ENCODE measurements at places on chromosomes 5 and 9.

DNA sequence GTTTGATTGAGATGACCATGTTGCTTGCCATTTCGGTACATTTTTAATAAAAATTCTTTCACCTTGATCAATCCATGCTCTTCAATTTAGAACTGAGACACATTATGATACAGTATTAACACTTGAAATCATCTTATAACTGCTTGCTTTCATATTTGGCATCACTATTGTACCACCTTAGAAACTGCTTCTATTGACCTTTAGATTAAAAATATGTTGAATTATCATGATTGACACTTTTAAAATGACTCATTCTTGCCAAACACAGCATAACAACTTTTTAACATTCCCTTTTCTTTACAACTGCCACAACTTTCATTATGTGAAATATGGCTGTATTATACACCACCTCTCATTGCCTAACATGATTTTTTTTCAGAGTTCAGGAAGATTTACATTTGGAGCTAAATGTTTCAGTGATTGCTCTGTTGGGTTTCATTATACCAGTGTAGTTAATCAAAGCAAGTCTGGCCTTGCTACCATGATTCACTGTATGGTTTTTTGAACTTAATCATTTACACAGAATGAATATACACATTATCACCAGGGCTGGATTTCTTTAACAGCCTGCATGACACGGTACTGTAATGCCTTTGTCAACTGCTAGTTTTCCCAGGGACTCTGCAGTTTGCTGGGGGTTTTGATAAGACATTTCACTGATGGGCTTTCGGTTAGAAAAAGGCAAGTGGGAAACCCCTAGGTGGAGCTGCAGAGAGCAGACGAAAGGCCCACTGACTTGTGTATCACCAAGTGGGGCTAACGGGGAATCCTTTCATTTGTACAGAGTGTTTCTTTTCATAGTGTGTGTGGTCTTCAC, 93.6 kb upstream of the TLE4 start:
- peak; percentile 36 for DNase-seq

DNA sequence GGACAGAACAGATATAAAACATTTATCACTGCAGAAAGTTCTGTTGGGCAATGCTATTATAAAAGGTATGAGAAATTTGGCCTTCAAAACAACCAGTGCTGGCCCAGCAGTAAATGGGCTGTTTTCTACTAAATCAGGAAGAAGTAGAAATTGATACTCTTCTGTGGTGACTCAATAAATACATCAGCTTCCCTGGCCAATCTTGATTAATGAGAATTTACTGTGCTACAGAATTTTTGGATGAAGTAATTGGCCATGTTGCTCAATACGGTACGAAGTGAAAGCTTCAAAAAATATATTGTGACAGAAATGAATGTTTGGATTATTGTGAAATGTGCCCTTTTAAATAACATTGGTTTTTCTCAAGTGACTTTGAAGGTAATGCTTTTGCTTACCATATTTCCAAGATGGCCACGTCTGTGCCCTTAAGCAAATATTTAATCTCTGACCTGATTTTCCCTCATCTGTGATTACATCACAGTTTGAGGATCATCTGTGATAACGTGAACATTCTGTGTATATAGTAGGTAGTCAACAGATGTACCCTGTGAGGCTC, 4.2 kb downstream of the DNAJA1 start:
- DNase-seq = no peak

GRCh38 chr5:151717416-151717815, 30.7 kb upstream of the SPARC start:
- no peak for DNase-seq

GRCh38 chr5:72063219-72063819, 44.0 kb upstream of the MAP1B start:
- DNase-seq = no peak

GRCh38 chr9:75615284-75615683, 275.2 kb upstream of the PCSK5 start:
- no peak for DNase-seq

DNA sequence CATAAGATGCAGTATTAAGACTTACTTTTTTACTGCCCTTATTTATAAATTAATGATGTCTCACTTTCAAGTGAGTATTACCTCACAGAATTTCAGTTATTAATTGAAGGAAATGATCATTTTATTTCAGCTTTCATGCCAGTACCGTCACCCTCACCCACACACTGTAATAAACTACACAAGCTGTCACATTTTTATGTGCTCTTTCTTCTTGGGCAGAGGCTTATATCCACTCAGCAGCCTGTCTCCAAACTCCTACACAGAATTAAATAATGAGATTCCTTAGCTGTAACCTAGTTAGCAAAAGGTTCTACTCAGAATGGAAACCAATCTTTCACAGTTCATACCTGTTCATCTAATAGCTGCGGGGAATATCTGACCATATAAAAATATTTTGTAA, 1915.8 kb upstream of the CDH6 start:
- no peak for DNase-seq

GRCh38 chr5:127514816-127515215, 2.6 kb upstream of the PRRC1 start:
- DNase-seq = no peak

DNA sequence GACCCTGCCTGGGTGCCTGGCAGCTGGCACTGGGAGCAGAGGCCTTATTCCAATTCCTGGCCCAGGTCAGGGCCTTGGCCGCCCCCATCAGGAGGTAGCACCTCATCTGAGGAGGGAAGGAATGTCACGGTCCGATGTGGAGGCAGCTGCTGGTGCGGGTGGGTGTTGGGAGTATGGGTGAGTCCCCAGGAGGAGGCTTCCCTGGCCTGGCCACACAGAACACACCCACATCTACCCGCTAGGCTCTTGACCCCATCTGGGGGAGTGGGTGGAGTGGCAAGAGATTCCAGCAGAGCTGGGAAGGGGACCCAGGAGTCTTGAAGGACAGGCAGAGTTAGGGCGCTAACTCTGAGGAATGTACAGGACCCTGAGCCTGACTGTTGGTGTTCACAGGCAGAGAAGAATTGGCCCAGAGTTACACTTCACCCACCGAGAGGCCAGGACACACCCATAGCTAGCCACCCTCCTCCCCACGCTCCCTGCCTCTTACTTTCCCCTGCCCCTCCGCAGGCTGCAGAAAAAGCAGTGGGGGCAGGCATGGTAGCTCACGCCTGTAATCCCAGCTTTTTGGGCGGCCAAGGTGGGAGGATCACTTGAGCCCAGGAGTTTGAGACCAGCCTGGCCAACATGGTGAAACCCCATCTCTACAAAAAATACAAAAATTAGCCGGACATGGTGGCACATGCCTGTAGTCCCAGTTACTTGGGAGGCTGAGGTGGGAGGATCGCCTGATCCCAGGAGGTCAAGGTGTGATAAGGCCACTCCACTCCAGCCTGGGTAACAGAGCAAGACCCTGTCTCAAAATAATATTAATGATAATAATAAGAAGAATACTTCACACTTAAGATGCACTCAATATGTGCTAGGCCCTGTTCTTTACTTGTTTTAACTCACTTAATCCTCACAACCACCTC, 6.0 kb downstream of the OLFML2A start:
- no peak for DNase-seq

DNA sequence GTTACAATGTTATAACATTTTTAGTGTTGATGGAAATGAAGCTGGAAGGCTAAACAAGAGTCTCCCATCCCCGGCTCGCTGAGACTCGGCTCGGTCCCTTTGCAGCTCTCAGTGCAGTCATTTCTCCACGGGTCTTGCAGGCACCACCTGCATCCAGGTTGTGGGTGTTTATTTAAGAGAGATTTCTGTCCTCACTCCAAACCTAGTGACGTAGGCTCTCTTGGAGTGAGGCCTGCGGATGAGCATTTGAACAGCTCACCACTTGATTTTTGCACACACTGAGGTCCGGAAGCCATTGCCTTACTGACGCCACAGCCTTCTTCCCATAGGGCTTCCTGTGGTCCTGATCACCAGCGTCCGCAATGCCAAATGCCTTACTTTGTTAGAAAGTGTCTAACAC, 197.7 kb upstream of the OTULINL start:
- DNase-seq = no peak

- DNase-seq = no peak
Observed at GRCh38 chr9:124122321-124122720, 110.8 kb downstream of the LHX2 start.

All from CD4-positive, alpha-beta T cell treated with Interleukin-21 for 1 hour (primary cell).